ENCODE measurements at places on chromosomes 7 and 10.
A peak's percentile ranks its signal among the peaks of the same experiment; 100 is the strongest.

DNA sequence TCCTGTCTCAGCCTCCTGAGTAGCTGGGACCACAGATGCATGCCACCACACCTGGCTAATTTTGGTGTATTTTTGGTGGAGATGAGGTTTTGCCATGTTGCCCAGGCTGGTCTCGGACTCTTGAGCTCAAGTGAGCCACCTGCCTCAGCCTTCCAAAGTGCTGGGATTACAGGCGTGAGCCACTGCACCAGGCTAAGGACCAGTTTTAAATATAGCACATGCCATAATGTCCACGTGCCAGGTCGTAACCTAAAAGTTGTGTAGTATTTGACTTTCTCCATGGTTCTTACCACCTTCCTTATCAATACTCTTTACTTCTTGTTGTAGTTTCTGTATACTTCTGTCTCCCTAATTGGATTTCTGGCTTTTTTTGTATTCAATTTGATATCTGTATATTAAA lies 13.3 kb downstream of the ANKIB1 start:
- DNase-seq = no peak

- DNase-seq = no peak
Measured at GRCh38 chr7:113283861-113284260, 165.5 kb upstream of the SMIM30 start.

GRCh38 chr7:92691578-92691977 lies 101.4 kb upstream of the FAM133B start:
- DNase-seq = no peak

- DNase-seq = no peak
Measured at GRCh38 chr10:128165536-128165935, 39.3 kb upstream of the MKI67 start.

DNA sequence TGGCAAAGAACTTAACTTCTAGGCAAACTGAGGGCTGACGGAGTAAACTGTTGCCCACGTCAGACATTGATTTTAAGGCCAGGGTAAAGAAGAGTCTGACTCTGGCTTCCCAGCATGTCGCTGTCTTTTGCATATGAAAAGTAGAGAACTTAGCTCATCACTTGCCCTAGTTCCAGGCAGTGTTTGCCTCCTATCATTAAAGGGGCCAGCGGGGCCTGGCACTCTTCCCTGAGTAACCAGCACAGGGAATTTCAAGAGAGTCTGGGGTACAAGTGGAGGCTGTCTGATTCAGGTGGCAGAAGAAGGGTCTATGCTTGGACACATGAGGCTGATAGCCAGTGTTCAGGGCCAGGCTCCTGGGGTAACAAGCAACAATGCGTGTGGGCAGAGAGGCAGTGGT lies 4.8 kb downstream of the DENND2A start:
- no peak for DNase-seq

GRCh38 chr7:117790731-117791130 lies 82.5 kb downstream of the CTTNBP2 start:
- DNase-seq = no peak

GRCh38 chr10:132506711-132507408 lies 30.7 kb upstream of the INPP5A start:
- no peak for DNase-seq

- DNase-seq = peak; percentile 53
Measured at GRCh38 chr7:27661811-27662489, 733 bp downstream of the HIBADH start.

DNA sequence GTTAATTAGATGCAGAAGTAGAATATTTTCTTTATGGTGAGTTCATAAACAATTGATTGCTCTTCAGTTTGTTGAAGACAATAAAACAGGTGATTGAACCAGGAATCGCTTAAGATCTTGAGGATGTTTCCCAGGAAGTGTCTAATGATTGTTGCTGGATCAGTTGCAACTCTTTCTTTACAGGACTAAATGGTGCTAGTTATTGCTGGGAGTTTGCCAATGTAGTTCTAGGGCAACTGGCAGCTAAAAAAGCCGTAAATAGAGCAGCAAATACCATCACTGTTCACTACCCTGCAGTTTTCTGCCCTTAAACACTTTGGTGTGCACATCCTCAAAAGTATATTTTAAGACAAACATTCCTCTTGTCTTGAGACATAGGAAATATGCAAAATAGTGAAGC lies 119.2 kb upstream of the ANK3 start:
- no peak for DNase-seq

DNA sequence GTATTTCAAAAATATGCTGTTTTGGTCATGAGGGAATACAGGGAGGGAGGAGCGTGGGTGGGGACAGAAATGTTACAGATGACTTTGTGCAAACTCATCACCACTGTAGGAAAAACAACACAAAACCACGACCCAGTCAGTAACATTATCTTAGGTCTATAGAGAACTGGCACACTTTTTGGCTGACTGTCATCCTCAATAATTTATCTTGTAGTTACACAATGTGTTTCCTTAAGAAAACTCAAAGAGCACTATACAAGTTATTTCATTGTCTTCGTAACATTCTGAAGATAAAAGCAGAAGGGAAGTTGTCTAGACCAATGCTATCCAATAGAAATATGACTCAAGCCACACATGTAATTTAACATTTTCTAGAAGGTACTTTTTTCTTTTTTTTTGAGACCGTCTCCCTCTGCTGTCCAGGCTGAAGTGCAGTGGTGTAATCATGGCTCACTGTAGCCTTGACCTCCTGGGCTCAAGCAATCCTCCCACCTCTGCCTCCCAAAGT lies 16.9 kb upstream of the CDK14 start:
- no peak for DNase-seq

GRCh38 chr10:69715899-69716606 lies 85.7 kb upstream of the COL13A1 start:
- no peak for DNase-seq

GRCh38 chr7:86773309-86773708 lies 129.6 kb downstream of the GRM3 start:
- no peak for DNase-seq

GRCh38 chr7:5423976-5424748 lies 528 bp upstream of the TNRC18 start:
- DNase-seq = peak; percentile 93

DNA sequence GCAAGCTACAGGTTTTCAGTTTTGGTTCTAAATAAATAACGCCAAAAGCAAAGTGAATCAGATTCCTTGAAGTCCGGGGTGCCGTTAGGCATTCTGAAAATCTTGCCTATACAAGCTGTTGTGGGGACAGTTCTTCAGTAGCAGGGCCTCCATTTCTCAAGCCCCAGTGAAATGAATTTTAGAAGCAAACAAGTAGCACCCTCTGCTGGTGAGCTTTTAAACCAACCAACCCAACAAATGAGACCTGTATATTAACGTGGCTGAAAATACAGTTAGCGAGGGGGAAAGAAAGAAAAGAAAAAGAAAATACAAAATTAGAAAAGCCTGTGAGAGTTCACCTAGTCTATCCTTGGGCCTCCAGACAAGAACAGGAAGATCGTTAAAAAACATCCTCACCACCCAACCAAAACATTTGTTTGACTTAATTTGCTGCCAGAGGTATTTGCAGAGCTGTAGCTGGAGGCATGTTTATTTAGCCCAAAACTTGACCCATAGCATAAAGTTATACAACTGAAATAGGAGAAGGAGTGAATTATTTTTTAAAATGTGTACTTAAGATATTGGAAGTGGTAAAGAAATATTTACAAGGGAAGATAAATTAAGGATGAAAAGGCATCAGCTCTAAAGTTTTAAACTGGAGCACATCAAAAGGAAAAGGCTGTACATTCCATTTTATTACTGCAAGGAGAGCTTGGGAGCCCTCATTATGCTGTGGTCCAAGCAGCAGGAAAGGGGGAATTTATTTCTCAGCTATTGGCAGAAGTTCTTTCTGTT lies 98.9 kb downstream of the DYNC1I1 start:
- no peak for DNase-seq

GRCh38 chr7:3466261-3466660 lies 165.2 kb downstream of the SDK1 start:
- DNase-seq = no peak

- DNase-seq = peak; percentile 28
Measured at GRCh38 chr10:30687698-30688213, 58.2 kb upstream of the LYZL2 start.

- DNase-seq = no peak
Measured at GRCh38 chr7:157817433-157817832, 480.6 kb downstream of the DNAJB6 start.

- DNase-seq = no peak
Measured at GRCh38 chr7:138097064-138097741, 20.9 kb downstream of the AKR1D1 start.

DNA sequence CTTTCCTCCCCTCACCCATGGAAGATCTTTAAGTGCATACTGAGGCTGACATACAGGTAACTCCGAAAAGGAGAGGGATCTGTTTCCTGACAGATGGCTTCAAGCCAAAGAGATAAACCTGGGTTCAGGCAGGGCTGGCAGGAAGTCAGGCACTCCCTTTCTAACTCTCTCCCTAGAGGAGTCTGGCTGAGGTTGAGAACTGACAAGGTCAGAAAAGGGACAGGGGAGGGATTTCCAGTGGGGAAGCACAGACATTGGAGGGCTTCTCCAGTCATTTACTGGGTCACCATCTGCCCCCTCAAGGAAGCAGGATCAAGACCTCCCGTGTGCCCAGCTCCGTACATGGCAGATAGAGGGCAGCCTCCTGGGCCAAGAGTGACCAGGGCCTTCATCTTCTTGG lies 31.6 kb downstream of the TLX1 start:
- DNase-seq = no peak

- no peak for DNase-seq
Measured at GRCh38 chr7:30168835-30169573, 34.2 kb downstream of the MTURN start.

GRCh38 chr10:72563327-72563932 lies 62.4 kb downstream of the MICU1 start:
- no peak for DNase-seq

- DNase-seq = no peak
Measured at GRCh38 chr10:92470026-92470425, 103.9 kb downstream of the IDE start.

- DNase-seq = no peak
Measured at GRCh38 chr10:103630156-103630555, 136.7 kb downstream of the NEURL1 start.

- no peak for DNase-seq
Measured at GRCh38 chr7:82404094-82404493, 39.5 kb downstream of the CACNA2D1 start.

GRCh38 chr7:49788455-49789059 lies 15.1 kb downstream of the VWC2 start:
- no peak for DNase-seq

DNA sequence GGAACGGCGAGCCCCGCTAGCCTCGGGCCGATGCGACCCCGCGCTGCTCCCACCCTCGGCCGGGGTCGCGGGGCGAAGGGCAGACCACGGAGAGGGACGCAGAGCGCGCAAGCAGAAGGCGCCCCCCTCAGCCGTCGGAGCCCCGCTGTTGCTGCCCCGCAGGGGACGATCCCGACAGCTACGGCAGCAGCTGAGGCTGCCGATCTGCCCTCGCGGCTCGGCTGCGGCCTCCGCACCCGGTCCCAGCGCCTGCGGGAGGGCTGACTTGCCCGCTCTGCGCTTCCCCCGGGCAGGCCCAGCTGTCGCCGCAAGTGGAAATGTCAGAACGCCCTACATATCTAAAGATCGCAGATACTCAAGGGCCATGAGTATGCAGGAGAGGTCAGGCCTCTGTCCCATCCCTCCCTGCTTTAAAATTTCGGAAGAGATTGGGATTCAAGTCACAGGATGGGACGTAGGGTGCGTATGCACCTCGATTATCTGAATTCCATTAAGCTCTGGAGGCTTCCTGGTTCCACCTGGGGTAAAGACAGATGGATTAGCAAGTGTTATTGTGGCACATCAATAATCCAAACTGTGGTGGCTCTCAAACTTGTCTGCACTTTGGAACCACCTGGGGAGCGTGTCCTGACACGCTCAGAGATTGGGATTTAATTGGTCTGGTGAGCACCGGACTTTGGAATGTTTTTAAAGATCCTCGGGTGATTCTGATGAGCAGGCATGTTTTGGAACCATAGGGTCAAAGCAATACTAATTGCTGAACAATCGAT lies at the start of gene CRPPA:
Gene CRPPA (minus strand): TSS at position 206 of the 770 bp plus-strand sequence. CDS start 216 bp downstream, outside the sequence.
- peak; percentile 50 for DNase-seq
